ENCODE measurements at places on chromosomes 12 and 14. TPM values are rescaled to one million over a fixed set of nuclear protein-coding genes. Genes with fewer than 3 reads are reported as not detected.

DNA sequence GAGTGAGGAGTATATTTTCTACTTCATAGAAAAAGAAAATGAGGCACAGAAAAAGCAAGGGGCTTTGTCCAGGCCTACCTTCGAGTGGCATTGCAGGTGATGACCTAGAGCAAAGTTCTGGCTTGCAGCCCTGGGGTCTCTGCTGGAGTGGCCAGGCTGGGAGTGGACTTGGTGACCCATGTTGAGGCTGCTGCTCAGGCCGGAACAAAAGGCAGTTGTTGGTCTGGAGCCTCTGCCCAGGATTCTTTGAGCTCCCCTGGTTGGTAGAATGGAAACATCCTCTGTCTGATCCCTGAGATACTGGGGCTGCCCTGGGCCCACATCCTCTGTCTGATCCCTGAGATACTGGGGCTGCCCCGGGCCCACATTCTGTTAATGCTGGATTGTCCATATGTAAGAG lies 86.1 kb downstream of the ADCK1 start:
- H3K27me3 ChIP-seq, result no peaks in the 10 kb centered on the region
- H3K36me3 ChIP-seq, result peaks cover 39% of the 10 kb centered on the region
- no peak overlapping the region for H3K27ac ChIP-seq

DNA sequence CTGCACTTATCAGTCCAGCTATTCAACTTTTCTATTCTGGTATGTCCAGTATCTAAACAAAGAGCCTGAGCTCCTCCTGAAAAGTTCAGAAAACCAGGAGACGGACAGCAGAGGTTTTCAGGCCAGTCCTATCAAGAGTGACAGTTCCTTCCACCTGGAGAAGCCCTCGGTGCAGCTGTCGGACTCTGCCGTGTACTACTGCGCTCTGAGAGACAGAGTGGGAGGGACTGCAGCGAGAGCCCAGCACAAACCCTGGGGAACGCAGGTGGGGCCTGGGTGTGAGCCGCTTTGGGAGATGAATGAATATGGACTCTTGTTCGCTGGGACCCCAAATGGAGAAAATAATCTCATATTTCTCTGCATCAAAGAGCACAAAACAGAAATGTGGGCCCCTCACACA lies 329.8 kb upstream of the OR4E1 start:
- H3K27ac ChIP-seq, result peak overlapping the region; percentile 83
- H3K4me1 ChIP-seq, result peaks cover 29% of the 10 kb centered on the region
- H3K4me3 ChIP-seq, result peak overlapping the region; percentile 80

DNA sequence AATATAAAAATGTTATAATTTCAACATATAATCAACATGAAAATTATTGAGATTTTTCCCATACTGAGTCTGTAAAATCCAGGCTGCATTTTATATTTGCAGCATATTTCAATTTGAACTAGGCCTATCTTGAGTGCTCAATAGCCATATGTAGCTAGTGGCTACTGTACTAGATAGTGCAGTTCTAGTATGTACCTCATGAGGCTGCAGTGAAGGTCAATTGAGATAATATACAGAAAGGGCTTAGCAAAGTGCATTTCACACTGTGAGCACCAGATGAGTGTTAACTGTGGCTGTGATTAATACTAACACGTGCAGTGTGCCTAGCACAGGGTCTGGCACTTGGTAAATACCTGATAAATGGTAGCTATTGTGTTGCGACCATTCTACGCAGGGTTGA lies 5.4 kb upstream of the SLC22A17 start:
- no peak overlapping the region for H3K27ac ChIP-seq
- no peaks in the 10 kb centered on the region for H3K36me3 ChIP-seq
- no peak for DNase-seq
- peaks cover 21% of the 10 kb centered on the region for H3K27me3 ChIP-seq
- no peak overlapping the region for H3K4me3 ChIP-seq

DNA sequence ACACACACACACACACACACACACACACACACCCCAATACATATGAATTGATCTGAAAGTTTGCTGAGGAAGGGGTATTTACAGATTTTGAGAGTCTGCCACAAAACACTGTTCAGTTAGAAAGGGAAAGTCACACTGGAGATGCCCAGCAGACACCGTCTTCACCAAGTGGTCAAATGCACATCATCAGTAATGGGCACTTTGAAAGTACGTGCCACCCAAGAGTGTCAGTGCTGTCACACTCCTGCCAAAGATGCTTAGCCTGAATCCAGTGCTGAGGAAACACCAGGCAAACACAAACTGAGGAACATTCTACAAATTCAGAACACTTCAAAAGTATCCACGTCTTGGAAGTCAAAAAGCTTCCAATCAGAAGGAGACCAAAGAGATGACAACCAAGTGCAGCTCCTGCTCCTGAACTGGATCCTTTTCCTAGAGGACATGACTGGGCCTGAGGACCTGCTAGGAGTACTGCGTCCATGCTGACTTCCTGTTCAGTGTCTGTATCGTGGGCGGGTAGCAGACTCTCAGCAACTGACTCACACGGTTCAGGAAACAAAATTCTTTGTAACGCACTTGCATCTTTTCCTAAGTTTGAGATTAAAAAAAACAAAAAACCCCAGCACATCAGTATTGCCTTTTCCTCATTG lies 18.6 kb downstream of the PSMC1 start:
- DNase-seq, result peak; percentile 62
- peaks cover 33% of the 10 kb centered on the region for H3K36me3 ChIP-seq
- H3K4me1 ChIP-seq, result peaks cover 25% of the 10 kb centered on the region
- no peaks in the 10 kb centered on the region for H3K27me3 ChIP-seq
- peak overlapping the region; percentile 95 for H3K27ac ChIP-seq

RTL1 gene
- total RNA-seq, result not detected

ACADS gene
- 17.4 TPM for total RNA-seq

AKT1 gene
- 126 TPM for total RNA-seq

TAS2R8 gene
- not detected for total RNA-seq

TMEM121 gene
- 7.2 TPM for total RNA-seq

PALS1 gene
- total RNA-seq, result 6.6 TPM

Data from activated CD4-positive, alpha-beta T cell treated with anti-CD3 and anti-CD28 coated beads for 36 hours (primary cell).